ENCODE measurements at places on chromosomes 16 and 17.

GRCh38 chr17:49829026-49829425 lies 18.8 kb downstream of the TAC4 start:
- no peak for DNase-seq

GRCh38 chr17:40517286-40517662 lies 15.9 kb upstream of the TNS4 start:
- DNase-seq: no peak

- no peak for DNase-seq
Observed at GRCh38 chr17:78179372-78179771, 7.5 kb downstream of the TK1 start.

DNA sequence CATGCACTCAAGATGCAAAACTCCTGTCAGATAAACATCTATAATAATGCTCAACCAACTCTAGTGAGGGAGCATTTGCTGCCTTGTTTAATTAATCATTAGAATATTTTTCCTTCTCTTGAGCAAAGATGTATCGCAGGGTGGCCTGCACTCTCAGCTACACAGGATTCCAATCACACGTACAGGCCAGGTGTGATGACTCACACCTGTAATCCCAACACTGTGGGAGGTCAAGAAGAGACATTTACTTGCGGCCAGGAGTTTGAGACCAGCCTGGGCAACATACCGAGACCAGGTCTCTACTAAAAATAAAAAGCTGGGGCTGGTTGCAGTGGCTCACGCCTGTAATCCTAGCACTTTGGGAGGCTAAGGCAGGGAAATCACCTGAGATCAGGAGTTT lies 49.1 kb downstream of the ARHGAP17 start:
- DNase-seq: no peak

Measured in activated CD4-positive, alpha-beta T cell treated with anti-CD3 and anti-CD28 coated beads, Interleukin-2, amount 50 U/mL, for 24 hours (primary cell).